Glutamatergic neuron (in vitro differentiated cells): ENCODE measurements at places on chromosomes 7 and 10. TPM values are rescaled to one million over a fixed set of nuclear protein-coding genes. Genes with fewer than 3 reads are reported as not detected.

SOSTDC1 gene
- not detected for total RNA-seq

ITGB8 gene
- 19.0 TPM for total RNA-seq

TMEM140 gene
- total RNA-seq = not detected

PALS2 gene
- total RNA-seq = 23.4 TPM

SPDYE8 gene
- total RNA-seq = not detected

CTAGE4 gene
- 0.17 TPM for total RNA-seq

KCNK18 gene
- total RNA-seq = not detected

UNCX gene
- 106 TPM for total RNA-seq

TMEM106B gene
- 19.4 TPM for total RNA-seq

DNA sequence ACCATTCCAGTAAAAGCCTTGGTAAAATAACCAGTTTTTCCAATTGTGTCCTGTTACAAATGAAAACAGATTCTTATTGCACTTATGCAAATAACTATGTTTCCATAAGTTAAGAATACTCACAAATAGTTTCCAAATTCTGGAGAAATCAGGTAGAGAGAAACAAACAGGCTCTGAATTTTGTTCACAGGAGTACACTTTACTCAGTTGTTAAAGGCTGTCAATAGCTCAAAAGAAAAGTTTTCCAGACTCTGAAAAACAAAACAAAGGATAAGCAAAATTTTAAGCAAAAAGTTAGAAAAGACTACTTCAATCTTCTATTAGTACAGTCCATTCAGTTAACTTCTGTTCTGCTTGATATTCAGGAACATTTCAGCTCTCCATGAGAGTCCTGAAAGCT lies 32.8 kb upstream of the ZNF365 start:
- no peak for DNase-seq
- H3K4me3 ChIP-seq = no peak overlapping the region
- no peaks in the 10 kb centered on the region for H3K27me3 ChIP-seq

- H3K27me3 ChIP-seq = no peaks in the 10 kb centered on the region
- no peak overlapping the region for H3K27ac ChIP-seq
- no peak overlapping the region for H3K4me3 ChIP-seq
- DNase-seq = no peak
These were observed 175.0 kb downstream of the OTUD1 start for GRCh38 chr10:23613900-23614299.

DNA sequence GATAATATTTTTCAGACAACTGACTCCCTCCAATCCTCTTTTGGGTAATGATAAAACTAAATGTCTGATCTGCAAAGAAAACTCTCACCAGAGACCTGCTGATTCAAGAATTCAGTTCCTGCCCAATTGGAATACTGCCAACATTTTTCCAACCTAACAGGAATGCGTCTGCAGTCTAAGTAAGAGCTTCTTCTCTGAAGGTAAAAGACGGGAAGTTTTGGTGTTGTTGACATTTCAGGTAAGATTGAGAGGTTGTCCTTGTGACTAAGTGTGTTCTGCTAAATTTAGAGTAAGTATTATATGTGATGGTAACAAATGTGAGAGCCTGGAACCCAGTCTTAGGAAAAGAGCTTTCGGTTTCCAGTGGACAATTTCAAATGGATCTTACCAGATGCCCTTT lies 17.6 kb downstream of the IFIT5 start:
- H3K27ac ChIP-seq = no peak overlapping the region
- peaks cover 2% of the 10 kb centered on the region for H3K27me3 ChIP-seq
- no peak for DNase-seq
- H3K4me3 ChIP-seq = no peak overlapping the region
- no peaks in the 10 kb centered on the region for H3K36me3 ChIP-seq

DNA sequence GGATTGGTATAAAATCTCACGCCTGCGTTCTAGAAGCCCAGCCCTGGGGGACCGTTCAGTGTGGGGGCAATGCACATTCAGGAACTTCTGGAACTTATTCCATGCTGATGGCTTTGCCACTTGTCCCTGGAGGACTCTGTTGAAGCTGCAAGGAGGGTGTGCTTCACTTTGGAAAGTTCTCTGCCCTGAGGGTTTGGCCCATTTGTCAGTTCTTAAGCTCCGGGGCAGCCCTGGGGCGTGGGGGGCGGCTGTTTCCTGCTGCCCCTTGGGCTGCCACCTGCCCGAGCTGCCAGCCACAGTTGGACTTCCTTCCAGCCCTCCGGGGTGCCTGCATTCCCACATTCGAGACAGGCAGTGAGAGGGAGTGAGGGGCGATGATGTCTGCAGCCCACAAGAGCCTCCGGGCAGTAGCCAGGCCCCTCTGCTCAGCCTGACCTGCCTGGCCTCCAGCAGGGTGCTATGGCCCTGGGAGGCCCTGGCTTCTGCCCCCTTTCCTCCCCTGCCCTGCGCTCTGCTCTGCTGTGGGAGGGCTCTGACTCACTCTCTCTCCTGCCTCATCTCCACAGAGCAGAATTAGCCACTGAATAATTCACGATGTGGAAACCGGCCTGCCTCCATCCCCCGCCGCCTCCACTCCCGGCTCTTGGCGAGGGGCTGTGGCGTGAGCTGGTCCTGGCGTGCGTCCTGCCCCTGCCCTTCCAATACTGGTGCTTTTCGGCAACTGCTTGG lies 1.9 kb downstream of the TTYH3 start:
- peak; percentile 61 for DNase-seq
- peak overlapping the region; percentile 91 for H3K4me3 ChIP-seq
- peaks cover 10% of the 10 kb centered on the region for H3K4me1 ChIP-seq
- peaks cover 7% of the 10 kb centered on the region for H3K27me3 ChIP-seq

GRCh38 chr7:95105627-95106026 lies 198.2 kb downstream of the PPP1R9A start:
- no peaks in the 10 kb centered on the region for H3K36me3 ChIP-seq
- DNase-seq = no peak
- H3K4me3 ChIP-seq = no peak overlapping the region
- H3K27me3 ChIP-seq = no peaks in the 10 kb centered on the region
- H3K4me1 ChIP-seq = no peaks in the 10 kb centered on the region

GRCh38 chr10:49024484-49024883 lies 84.8 kb upstream of the LRRC18 start:
- DNase-seq = no peak
- H3K36me3 ChIP-seq = no peaks in the 10 kb centered on the region
- H3K27me3 ChIP-seq = peaks cover 2% of the 10 kb centered on the region
- H3K4me1 ChIP-seq = no peaks in the 10 kb centered on the region

- no peak for DNase-seq
- peaks cover 10% of the 10 kb centered on the region for H3K4me1 ChIP-seq
- no peak overlapping the region for H3K27ac ChIP-seq
- H3K27me3 ChIP-seq = no peaks in the 10 kb centered on the region
These were observed 8.7 kb downstream of the DBF4 start for GRCh38 chr7:87885018-87885417.

DNA sequence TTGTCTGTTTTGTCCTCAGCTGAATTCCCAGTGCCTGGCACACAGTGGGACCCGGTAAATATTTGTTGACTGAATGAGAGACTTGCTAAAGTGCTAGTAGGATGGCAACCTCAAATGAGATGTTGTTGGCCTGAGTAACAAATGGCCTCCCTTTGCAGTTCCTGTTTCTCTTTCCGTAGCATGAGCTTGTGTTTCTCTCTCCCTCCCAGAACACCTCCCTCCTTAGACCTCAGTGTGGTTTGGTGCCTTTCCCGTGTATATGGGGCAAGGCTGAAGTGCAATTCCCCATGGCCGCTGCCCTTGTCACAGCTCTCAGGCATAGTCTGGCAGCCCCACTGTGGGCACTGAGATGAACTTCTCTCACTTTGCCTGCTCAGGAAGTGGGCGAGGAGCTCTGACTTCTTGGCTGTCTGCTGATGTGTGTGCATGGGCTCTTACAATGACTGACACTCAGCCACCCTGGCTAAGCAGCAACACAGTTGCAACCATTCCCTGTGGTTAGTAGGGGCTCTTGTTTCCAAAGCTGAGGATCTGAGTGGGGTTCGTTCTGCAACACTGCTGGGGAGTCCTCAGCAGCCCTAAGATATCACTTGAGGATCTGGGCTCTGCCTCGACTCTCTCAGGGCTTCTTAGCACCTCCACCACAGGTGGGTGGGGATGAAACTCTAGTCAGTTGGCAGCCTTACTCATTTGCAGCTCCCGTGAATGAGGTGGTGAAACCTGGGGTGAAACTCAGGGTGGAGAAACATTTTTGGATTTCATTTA lies 136.1 kb downstream of the ICA1 start:
- H3K36me3 ChIP-seq = no peaks in the 10 kb centered on the region
- no peak overlapping the region for H3K4me3 ChIP-seq
- DNase-seq = no peak

GRCh38 chr10:43209651-43210141 lies 57.2 kb downstream of the RASGEF1A start:
- no peak overlapping the region for H3K4me3 ChIP-seq
- H3K27me3 ChIP-seq = peaks cover 11% of the 10 kb centered on the region
- DNase-seq = peak; percentile 5

DNA sequence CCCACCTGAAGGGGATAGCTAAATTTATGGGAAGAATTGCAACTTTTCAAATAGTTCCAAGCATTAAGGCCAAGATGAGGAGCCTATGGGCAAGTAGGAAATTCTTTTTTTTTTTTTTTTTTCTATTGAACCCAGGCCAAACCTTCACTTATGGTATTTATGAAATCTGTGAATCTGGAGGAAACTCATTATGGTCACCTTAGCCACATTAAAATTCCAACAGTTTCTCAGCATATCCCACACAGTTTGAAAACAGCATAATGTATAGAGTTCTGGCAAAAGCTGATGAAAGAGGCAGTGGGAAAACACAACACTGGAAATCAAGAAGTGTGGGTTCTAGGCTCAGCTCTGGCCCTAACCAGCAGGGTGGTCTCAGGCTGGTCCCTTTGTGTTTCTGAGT lies 236.9 kb downstream of the PTEN start:
- no peak for DNase-seq
- H3K4me3 ChIP-seq = no peak overlapping the region
- no peaks in the 10 kb centered on the region for H3K4me1 ChIP-seq
- no peaks in the 10 kb centered on the region for H3K36me3 ChIP-seq
- no peaks in the 10 kb centered on the region for H3K27me3 ChIP-seq

GRCh38 chr10:100872034-100872791 lies 40.5 kb upstream of the SLF2 start:
- peak; percentile 85 for DNase-seq
- no peaks in the 10 kb centered on the region for H3K4me1 ChIP-seq
- H3K27me3 ChIP-seq = peaks cover 9% of the 10 kb centered on the region

DNA sequence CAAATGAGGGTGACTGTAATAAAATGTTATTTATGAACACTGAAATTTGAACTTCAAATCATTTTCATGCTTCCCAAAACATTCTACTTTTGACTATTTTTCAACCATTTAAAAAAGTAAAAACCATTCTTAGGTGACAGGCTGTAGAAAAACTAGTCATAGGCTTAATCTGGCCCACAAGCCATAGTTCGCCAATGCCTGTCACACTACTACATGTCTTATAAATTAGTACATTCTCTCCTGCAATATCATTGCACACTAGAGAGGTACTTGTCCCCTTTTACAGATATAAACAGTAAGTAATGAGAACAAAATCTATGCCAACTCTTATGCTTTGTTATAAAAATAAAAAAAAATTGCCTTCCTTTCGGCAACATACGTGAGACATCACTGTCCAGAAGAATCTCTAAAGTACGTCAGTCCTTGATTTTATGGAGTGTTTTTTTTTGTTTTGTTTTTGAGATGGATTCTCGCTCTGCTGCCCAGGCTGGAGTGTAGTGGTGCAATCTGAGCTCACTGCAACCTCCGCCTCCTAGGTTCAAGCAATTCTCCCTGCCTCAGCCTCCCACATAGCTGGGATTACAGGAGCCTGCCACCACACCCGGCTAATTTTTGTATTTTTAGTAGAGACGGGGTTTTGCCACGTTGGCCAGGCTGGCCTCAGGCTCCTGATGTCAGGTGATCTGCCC lies 23.2 kb downstream of the UPF2 start:
- H3K4me1 ChIP-seq = no peaks in the 10 kb centered on the region
- no peak overlapping the region for H3K27ac ChIP-seq
- no peak for DNase-seq
- no peaks in the 10 kb centered on the region for H3K36me3 ChIP-seq
- H3K4me3 ChIP-seq = no peak overlapping the region

DNA sequence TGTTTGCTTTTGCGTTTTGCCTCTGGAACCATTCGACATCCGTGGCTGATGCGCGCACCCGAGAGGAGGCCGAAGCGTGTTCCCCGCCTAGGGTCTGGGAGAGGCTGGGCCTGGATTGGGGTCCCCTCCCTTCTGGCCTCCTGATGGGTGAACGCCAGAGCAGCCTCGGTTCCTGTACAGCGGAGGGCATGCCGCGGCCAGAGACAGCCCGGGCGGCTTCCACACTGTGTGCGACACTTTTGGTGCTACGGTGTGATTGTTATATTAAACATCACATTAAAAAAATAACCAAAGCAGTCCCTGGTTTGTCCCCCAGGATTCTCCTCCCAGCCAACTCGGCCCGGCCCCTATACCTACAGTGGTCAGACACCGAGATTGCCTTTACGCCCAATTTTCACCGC lies 3.7 kb upstream of the HOXA7 start:
- peak overlapping the region; percentile 38 for H3K4me3 ChIP-seq
- H3K4me1 ChIP-seq = peaks cover 2% of the 10 kb centered on the region
- H3K27me3 ChIP-seq = peaks cover 47% of the 10 kb centered on the region
- no peak for DNase-seq
- no peak overlapping the region for H3K27ac ChIP-seq

GRCh38 chr10:49313501-49314070 lies 14.6 kb downstream of the C10orf71 start:
- no peak for DNase-seq
- H3K4me1 ChIP-seq = peaks cover 6% of the 10 kb centered on the region
- H3K4me3 ChIP-seq = no peak overlapping the region
- peaks cover 3% of the 10 kb centered on the region for H3K36me3 ChIP-seq
- no peak overlapping the region for H3K27ac ChIP-seq
- H3K27me3 ChIP-seq = no peaks in the 10 kb centered on the region

GRCh38 chr10:86851328-86852207 lies 95.1 kb downstream of the BMPR1A start:
- peaks cover 3% of the 10 kb centered on the region for H3K4me1 ChIP-seq
- H3K27me3 ChIP-seq = no peaks in the 10 kb centered on the region
- no peak overlapping the region for H3K27ac ChIP-seq
- no peak for DNase-seq

DNA sequence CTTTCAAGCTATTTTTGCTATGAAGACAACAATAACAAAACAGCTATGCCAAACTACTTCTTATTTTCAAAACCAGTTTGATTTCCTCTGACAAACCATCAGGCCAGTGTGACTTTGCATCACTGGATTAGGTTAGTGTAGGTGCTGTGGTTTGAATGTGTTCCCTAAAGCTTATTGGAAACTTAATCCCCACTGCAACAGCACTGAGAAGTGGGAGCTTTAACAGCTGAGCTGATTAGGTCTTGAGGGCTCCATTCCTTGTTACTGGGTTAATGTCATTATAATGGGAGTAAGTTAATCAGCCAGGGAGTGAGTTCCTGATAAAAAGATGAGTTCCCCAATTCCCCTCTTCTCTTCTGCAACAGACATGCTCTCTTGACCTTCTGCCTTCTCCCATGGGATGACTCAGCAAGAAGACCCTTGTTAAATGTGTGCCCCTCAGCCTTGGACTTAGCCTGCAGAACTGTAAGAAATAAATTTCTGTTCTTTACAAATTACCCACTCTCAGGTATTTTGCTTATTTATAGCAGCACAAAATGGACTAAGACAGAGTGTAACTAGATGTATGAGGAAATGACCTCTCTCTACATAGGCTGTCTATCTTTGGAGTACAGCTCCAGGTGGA lies 186.8 kb downstream of the CTTNBP2 start:
- H3K27ac ChIP-seq = no peak overlapping the region
- no peak for DNase-seq
- H3K36me3 ChIP-seq = no peaks in the 10 kb centered on the region
- H3K4me3 ChIP-seq = no peak overlapping the region

- no peak overlapping the region for H3K4me3 ChIP-seq
- DNase-seq = no peak
- H3K4me1 ChIP-seq = peaks cover 6% of the 10 kb centered on the region
- H3K36me3 ChIP-seq = peaks cover 12% of the 10 kb centered on the region
These were observed 5.3 kb upstream of the KLF6 start for GRCh38 chr10:3790272-3790671.
